ENCODE measurements at places on chromosomes 12 and 14. TPM values are rescaled to one million over a fixed set of nuclear protein-coding genes. Genes with fewer than 3 reads are reported as not detected.
A peak's percentile ranks its signal among the peaks of the same experiment; 100 is the strongest.

GRCh38 chr14:80545935-80546854 is 334.9 kb upstream of the DIO2 start:
- no peak overlapping the region for H3K4me3 ChIP-seq
- no peak for DNase-seq
- H3K27ac ChIP-seq = no peak overlapping the region
- peaks cover 3% of the 10 kb centered on the region for H3K36me3 ChIP-seq
- no peaks in the 10 kb centered on the region for H3K4me1 ChIP-seq

DNA sequence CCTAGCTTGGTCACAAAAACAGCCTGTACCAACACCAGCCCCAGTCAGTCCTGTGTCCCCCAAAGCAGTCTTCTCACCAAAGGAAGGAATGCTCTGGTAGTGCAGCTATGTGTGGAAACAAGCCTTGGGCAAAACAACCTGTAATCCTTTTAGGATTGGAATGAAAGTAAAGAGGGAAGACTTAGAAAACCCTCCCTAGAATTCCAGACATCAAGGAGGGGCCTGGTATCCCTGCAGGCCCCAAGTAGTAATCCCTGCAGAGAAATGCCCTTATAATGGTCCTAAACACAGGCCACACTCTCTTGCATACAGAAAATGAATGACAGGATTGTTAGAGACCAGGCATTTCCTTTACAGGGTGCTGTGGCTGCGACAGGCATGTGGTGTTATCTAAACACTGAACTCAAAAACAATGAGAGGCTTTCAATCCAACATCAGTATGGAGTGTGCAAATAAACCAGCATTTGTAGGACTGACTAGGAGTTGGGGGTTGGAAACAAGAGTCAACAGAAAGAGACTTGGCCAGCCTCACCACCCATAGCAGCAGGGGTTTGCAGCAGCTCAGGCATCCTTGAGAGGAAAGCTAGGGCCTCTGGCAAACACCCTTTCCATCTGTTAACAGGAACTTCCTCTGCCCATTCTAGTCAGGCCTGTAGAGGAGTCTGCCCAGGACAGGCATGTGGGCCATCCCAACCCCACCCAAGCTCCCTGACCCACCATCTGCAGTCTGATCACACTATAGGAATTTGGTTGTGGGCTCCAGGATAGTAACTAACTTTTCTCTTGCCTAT is 59.1 kb downstream of the DCAF5 start:
- DNase-seq = peak; percentile 67
- H3K27me3 ChIP-seq = no peaks in the 10 kb centered on the region
- H3K4me1 ChIP-seq = no peaks in the 10 kb centered on the region

DNA sequence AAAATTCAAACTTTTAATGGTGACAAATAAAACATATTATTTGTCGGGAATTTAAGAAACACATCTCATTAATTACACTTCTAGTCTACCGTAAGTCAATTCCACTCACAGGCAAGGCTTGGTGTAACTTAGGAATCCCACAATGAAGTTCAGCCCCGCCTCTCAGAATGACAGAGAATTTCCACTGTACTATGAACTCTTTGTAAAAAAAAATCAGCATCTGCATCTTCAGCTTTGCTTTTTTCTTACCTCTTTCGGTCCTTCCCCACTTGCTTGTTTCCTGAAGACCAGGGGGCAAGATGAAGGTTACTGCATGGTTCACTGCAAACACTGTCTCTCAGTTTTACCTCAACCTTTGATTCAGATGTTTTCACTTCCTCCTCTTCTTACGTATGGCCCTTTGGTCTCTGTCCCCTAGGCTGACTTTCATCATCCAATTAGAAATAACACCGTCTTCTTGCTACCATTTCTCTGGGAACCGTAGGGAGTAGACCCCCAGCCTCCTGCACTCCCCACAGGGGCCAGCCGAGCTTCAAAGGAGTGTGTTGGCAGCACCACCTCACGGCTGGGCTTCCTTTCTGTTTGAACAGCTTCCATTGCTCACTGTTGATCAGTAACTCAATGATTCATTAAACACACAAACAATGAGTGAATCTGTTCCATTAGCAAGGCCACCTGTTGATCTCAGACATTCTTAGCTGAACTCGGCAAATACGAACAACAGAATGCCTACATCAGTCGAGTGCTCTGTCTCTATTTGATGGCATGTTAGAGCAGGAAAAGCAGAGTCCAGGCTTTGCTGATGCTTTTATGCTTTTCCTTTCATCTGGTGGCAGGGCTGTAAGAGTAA is 343.0 kb downstream of the BMP4 start:
- no peaks in the 10 kb centered on the region for H3K4me1 ChIP-seq
- no peak for DNase-seq
- H3K27me3 ChIP-seq = no peaks in the 10 kb centered on the region
- H3K36me3 ChIP-seq = no peaks in the 10 kb centered on the region

- H3K36me3 ChIP-seq = no peaks in the 10 kb centered on the region
- no peak for DNase-seq
- H3K4me1 ChIP-seq = no peaks in the 10 kb centered on the region
- no peaks in the 10 kb centered on the region for H3K27me3 ChIP-seq
- no peak overlapping the region for H3K27ac ChIP-seq
- H3K4me3 ChIP-seq = no peak overlapping the region
Measured at GRCh38 chr14:47567273-47567672, 108.1 kb downstream of the MDGA2 start.

GRCh38 chr12:31011746-31012566 is 61.7 kb upstream of the DDX11 start:
- no peak for DNase-seq
- H3K27me3 ChIP-seq = no peaks in the 10 kb centered on the region
- H3K27ac ChIP-seq = no peak overlapping the region
- H3K4me3 ChIP-seq = no peak overlapping the region

DNA sequence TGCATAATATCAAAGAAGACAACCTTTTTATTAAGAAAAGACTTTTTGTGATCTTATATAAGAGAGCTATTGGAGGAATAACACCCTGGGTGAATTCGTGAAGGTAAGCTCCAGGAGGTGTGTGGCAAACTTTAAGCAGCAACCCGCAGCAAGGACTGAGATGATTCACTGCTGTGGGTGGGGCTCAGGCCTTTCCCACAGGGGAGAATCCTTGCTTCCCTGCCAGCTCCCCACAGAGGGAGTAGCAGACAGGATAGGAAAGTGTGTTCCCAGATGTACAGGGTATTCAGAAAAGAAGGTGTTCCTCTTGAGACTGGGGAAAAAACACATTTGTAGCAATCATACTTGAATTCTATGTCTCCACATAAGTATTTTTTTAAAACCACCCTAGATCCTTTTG is 9.2 kb downstream of the NDUFA12 start:
- no peak overlapping the region for H3K27ac ChIP-seq
- no peak for DNase-seq
- H3K36me3 ChIP-seq = no peaks in the 10 kb centered on the region
- H3K27me3 ChIP-seq = no peaks in the 10 kb centered on the region

GRCh38 chr14:67004521-67004920 is 184.7 kb upstream of the GARIN2 start:
- no peaks in the 10 kb centered on the region for H3K27me3 ChIP-seq
- DNase-seq = no peak
- H3K36me3 ChIP-seq = no peaks in the 10 kb centered on the region
- no peak overlapping the region for H3K27ac ChIP-seq
- no peaks in the 10 kb centered on the region for H3K4me1 ChIP-seq

- no peak overlapping the region for H3K27ac ChIP-seq
- no peaks in the 10 kb centered on the region for H3K36me3 ChIP-seq
- H3K4me1 ChIP-seq = no peaks in the 10 kb centered on the region
- H3K4me3 ChIP-seq = no peak overlapping the region
Measured at GRCh38 chr12:110424237-110424636, 20.7 kb upstream of the ANAPC7 start.

DNA sequence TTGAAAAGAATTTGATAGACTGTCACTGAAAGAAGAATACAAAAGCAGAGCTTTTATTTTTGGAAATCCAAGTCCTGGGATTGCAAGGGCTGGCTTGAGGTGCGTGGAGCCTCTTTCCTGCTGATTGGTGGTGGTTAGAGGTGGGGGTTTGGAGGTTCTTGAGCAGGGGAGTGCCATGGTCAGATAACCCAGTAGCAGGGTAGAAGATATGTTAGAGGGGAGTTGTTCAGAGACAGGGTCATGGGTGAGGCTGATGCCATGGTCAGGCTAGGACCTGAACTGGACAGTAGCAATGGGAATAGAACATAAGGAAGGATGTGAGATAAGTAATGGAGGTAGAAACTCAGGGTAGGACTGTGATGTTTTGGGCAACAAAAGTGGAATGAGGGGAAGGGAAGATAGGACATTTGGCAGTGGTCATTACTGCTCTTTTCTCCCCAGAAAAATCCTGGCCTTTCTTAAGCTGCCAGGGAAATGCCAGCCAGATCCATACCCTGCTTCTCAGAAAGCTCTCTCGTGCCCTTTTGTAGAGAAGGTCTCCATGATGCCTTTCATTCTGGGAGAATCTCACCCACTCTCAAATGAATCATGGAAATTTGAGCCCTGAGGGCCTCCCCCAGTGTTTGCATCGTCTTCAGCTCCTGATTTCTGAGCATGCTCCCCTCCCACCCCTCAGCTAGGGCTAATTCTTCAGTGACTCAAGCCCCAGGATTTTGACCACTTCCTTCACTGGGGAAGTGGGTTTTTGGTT is 9.5 kb downstream of the EMP1 start:
- H3K36me3 ChIP-seq = no peaks in the 10 kb centered on the region
- DNase-seq = no peak
- H3K27ac ChIP-seq = peak overlapping the region; percentile 61
- H3K4me1 ChIP-seq = peaks cover 3% of the 10 kb centered on the region

GRCh38 chr12:90085494-90086274 is 377.0 kb upstream of the ATP2B1 start:
- H3K36me3 ChIP-seq = no peaks in the 10 kb centered on the region
- H3K27me3 ChIP-seq = no peaks in the 10 kb centered on the region
- H3K4me1 ChIP-seq = no peaks in the 10 kb centered on the region
- no peak overlapping the region for H3K4me3 ChIP-seq
- DNase-seq = no peak

DNA sequence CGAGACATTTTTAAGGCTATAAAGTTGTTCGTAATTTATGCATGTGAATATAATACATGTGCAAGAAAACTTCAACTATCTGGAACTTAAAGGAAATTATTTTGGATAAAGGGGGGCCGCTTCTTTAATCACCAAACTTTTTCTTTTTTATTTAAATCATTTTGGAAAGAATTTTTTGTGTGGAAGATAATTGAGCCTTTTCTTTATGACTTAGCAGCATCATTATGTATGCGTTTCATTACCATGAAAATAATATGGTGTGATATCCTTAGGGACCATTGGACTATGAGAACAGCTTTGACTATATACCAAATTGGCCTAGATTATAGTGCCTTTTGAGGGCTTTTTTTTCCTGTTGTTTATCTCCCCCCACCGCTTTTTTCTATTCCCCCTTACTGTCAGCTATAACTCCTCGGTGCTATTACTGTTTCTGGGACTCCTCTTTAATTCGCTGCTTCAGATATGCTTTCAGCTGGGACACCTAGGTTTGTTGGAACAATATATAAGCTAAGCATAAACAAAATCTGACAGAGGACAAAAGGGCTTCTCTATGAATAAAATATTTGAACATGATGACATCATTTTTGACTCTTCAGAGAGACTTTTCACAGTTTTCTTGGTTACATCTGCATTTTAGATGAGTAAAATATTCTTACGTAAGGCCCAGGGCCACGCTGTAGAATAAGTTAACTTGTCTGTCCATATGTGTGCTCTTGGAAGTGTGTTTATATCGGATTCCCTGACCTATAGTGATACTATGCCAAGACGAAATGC is 392.7 kb downstream of the NPAS3 start:
- DNase-seq = no peak
- no peaks in the 10 kb centered on the region for H3K36me3 ChIP-seq
- H3K27me3 ChIP-seq = no peaks in the 10 kb centered on the region
- H3K4me1 ChIP-seq = no peaks in the 10 kb centered on the region
- no peak overlapping the region for H3K4me3 ChIP-seq

DNA sequence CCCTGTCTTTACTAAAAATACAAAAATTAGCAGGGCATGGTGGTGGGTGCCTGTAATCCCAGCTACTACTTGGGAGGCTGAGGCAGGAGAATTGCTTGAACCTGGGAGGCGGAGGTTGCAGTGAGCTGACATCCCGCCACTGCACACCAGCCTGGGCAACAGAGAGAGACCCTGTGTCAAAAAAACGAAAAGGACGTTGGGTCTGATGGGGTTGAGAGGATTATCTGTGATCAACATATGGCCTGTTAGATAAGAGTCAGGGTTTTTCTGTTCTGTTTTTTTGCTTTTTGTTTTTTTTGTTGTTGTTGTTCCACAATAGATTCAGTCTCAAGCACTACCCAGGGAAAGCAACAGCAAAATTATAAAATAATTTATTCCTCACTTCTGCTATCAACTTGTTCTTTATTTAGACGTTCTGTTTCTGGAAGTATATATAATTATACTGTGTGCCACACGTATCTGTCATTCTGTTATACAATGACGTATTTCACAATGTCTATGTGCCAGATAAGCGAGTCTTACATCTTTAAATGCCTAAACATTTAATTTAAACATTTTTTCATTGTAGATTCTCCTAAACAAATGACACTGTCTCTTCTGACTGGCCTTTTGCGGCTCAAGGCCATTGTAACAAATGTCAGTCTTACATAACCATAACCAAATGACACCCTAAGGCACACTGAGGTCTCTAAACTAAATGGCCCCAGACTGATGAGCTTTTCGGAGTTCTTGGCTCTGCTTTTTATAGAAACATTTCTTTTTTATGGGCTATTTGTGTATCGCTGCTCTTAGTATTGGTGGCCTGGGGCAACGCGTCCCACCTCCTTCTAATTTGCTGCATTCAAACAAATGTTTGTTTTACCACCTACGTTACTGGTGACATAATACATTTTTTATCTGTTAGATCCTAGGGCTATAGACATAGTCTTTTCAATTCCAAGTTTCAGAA is 7.2 kb upstream of the P2RX4 start:
- H3K36me3 ChIP-seq = no peaks in the 10 kb centered on the region
- H3K4me3 ChIP-seq = no peak overlapping the region
- no peaks in the 10 kb centered on the region for H3K27me3 ChIP-seq
- no peaks in the 10 kb centered on the region for H3K4me1 ChIP-seq
- H3K27ac ChIP-seq = no peak overlapping the region

- no peak overlapping the region for H3K4me3 ChIP-seq
- H3K4me1 ChIP-seq = no peaks in the 10 kb centered on the region
- H3K27me3 ChIP-seq = no peaks in the 10 kb centered on the region
- H3K36me3 ChIP-seq = no peaks in the 10 kb centered on the region
- no peak for DNase-seq
Measured at GRCh38 chr12:67918441-67918840, 70.8 kb upstream of the IFNG-AS1 start.

- no peaks in the 10 kb centered on the region for H3K4me1 ChIP-seq
- no peak for DNase-seq
- H3K4me3 ChIP-seq = no peak overlapping the region
- H3K36me3 ChIP-seq = no peaks in the 10 kb centered on the region
- H3K27me3 ChIP-seq = no peaks in the 10 kb centered on the region
- no peak overlapping the region for H3K27ac ChIP-seq
Measured at GRCh38 chr14:102525929-102526497, 16.4 kb upstream of the ANKRD9 start.

Gene C12orf54
- total RNA-seq = not detected

Gene C12orf50
- not detected for total RNA-seq

Gene EIF2B1
- total RNA-seq = 133 TPM

Gene RDH12
- not detected for total RNA-seq

Gene TNFRSF1A
- total RNA-seq = 256 TPM

Gene P3H3
- 7.5 TPM for total RNA-seq

Gene RSRC2
- 85.5 TPM for total RNA-seq

Gene CLMN
- total RNA-seq = 73.6 TPM

Gene TNFAIP2
- total RNA-seq = 76.5 TPM

Gene WNT5B
- 11.9 TPM for total RNA-seq
